Dorsolateral prefrontal cortex (tissue), 122 donors: ENCODE measurements at places on chromosomes 6 and 20.

- no peak for DNase-seq
Observed at GRCh38 chr6:68046302-68046701, 588.8 kb upstream of the ADGRB3 start.

- DNase-seq: no peak
Observed at GRCh38 chr6:138896104-138896756, 91.8 kb downstream of the REPS1 start.

GRCh38 chr20:33444797-33445560 is 1.4 kb upstream of the SNTA1 start:
- DNase-seq: no peak

- no peak for DNase-seq
Observed at GRCh38 chr20:57065646-57066045, 200.8 kb downstream of the BMP7 start.

DNA sequence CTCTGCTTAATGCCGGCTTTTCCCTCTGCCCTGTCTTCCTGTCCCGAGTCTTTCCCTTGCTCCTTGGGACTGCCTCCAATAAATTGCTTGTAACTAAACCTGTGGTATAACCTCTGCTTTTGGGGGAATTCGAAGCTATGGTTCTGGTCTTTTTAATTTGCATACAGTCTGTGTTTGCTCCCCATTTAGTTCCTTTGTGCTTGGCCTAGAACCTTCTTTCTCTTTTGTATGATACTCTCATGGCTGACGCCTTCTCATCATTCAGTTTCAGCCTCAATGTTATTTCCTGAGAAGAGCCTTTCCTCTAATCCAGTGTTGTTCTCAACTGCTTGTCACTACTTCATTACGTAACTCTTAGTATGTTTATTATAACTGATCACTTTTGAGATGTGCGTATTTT is 248.0 kb downstream of the PHF3 start:
- no peak for DNase-seq

GRCh38 chr6:18477301-18477941 is 90.3 kb downstream of the RNF144B start:
- no peak for DNase-seq

DNA sequence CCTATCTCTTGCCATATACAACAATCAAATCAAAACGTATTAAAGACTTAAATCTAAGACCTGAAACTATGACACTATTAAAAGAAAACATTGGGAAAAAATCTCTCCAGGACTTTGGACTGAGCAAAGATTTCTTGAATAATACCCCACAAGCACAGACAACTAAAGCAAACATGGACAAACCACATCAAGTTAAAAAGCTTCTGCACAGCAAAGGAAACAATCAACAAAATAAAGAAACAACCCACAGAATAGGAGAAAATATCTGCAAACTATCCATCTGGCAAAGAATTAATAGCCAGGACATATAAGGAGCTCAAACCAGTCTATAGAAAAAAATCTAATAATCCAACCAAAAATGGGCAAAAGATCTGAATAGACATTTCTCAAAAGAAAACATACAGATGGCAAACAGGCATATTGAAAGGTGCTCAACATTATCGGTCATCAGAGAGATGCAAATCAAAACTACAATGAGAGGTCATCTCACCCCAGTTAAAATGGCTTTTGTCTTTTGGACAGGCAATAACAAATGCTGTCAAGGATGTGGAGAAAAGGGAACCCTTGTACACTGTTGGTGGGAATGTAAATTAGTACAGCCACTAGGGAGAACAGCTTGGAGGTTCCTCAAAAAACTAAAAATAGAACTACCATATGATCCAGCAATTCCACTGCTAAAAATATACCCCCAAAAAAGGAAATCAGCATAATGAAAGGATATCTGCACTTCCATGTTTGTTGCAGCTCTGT is 76.2 kb downstream of the SNX5 start:
- DNase-seq: no peak

DNA sequence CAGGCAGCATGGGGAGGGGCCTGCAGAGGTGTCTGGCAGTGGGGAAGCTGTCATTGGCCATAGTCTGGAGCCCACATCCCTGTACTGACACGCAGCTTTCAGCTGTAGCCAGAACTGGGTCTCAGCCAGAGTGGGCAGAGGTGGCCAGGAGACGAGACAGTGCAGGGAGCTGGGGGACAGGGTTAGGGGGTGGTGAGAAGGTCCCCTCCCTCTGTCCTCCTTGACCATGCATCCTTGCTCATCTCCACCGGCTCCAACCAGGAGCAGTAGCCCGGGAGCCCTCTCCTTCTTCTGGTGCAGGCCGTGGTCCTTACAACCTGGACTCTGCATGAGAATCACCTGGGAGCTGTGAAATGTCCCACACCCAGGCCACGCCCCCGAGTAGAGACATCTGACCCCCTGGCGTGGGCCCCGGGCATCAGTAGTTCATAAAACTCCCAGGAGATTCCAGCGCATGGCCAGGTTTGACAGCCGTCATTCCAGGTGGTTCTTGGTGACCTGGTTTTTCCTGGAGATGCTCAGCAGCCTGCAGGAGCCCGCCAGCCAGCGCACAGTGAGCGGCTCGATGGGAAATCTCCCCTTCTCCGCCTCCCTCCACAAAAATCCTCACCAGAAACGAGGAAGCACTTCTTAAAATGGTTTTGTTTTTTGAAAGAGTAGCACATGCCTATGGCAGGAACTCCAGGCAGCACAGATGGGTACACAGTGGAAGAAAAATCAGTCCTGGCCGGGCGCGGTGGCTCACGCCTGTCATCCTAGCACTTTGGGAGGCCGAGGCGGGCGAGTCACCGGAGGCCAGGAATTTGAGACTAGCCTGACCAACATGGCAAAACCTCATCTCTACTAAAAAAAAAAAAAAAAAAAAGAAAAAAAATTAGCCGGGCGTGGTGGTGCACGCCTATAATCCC is 56.2 kb downstream of the ADNP start:
- DNase-seq: peak; percentile 31

DNA sequence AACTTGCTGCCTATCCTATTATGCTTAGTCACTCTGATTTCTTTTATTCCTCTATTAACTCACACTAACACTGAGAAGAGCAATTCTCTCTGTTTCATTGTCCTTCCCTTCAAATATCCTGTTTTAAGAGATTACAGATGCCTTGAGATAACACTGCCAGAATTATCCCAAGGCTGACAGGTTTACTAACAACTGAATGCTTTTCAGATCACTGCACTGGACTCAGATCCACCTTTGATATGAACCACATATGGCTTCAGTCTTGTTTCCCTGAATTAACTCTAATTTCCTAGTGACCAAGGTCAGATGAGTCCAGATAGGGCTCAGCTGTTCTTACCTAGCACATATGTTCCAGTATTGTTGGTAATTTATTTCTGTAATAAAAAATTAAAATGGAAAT is 633.1 kb downstream of the GRIK2 start:
- DNase-seq: no peak

- DNase-seq: no peak
Observed at GRCh38 chr6:53979468-53980067, 131.7 kb upstream of the MLIP start.

GRCh38 chr20:47417245-47418068 is 61.0 kb upstream of the ZMYND8 start:
- DNase-seq: no peak

DNA sequence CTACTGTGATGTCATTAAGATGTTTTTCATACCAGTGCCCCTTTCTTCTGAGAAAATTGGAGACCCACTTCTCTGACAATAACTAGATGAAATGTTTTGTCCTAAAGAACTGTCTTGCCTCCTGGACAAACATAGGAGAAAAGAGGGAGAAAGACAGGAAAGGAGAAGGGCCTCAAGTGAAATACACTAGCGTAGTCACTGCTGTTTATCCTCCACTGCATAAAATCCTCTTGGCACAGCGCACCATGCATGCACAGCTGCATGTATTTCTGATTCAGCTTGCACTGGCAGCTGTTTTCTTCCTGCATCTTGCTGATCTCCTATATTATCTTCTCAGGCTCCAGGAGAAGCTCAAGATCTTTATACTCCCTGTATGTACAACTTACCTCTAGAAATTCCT is 158.0 kb upstream of the BMP5 start:
- no peak for DNase-seq

DNA sequence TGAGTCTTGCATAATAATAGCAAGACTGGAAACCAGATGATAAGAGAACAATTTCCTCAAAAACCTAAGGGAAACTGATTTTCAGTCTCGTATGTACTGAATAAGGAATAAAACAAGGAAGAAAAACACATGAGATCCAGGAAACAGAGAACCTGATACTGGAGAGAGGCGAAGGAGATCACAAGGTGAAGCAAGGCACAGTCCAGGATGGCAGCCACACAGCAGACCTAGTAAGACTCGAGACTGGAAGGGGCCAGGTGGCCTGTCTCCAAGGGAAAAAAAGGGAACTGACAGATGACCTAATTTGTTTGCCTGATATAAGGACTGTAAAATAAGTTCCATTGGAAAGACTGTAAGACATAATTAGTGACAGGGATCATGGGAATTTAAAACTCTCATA is 71.1 kb downstream of the TASP1 start:
- DNase-seq: no peak

DNA sequence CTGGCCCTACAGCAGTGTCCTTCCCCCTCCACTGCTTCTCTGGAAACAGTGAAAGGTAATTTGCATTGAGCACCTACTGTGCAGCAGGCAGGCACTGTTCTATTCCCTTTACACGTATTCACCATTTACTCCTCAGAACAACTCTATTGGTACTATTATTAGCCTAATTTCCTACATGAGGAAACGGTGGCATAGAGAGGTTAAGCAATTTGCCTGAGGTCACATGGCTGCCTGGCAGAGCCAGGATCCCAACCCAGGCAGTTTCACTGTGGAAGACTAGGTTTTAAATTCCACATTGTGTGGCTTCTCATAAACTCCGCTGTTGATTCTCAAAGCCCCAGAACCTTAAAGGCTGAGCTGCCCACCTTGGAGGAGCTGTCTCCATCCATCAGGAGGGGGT is 72.7 kb downstream of the CLIC5 start:
- DNase-seq: no peak

GRCh38 chr6:140346428-140346827 is 972.0 kb upstream of the CITED2 start:
- DNase-seq: no peak

DNA sequence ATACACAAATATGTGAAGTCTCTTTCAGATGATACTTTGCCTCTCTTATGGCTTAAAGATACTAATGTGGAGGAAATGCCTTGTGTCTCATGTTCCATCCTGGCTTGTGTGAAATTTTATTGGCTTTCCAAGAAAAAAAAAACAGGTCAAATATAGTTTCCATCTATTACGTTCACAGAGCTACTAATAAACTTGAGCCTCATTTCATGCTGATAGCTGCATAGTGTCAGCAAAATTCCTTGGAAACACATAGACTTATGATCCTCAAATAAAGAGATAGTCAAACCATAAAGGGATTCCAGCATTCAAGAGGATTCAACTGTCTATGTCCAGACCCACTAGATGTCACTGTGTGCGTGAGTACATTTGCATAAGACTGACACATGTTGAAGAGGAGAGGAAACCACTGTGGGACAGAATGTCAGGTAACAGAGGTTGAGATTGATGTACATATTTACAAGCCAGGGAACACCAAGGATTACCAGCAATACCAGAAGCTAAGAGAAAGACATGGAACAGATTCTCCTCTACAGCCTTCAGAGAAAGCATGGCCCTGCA is 266.6 kb downstream of the COL12A1 start:
- DNase-seq: no peak

GRCh38 chr6:52576054-52576391 is 837 bp downstream of the TRAM2 start:
- DNase-seq: no peak

DNA sequence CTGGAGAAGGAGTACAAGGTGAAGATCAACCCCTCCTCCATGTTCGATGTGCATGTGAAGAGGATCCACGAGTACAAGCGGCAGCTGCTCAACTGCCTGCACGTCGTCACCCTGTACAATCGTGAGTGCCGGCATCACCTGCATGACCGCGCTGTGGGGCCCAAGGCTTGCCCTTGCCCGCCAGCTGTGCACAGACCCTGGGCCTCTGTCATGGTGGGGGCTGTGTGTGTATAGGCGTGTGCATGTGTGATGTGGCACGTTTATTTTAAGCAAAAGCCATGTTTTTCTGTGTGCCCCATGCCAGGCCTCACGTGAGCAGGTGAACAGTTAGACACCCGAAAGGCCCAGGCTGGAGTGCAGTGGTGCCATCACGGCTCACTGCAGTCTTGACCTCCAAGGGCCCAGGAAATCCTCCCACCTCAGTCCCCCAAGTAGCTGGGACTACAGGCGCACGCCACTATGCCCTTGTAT is 36.3 kb downstream of the PYGB start:
- peak; percentile 27 for DNase-seq

DNA sequence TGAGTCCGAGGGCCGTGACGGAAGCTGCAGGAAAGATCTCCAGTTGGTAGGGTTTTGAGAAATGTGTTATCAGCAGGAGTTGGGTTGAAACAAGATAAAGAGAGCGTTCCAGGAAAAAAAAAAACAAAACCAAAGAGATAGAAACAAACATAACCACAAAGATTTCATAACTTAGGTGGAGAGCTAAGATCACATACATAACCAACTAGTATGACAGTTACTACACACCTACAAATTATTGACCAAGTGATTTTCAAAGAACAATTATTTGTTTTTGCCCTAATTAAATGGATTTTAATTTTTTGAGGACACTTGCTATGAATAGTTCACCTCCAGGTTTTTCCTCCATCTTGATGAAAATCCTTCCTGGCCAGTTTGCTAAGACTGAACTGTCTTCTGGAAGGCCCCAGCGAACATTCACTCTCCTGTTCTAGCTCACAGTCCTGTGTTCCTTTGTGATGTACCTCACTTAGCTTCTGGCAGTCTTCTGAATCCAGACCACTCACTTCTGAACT is 69.4 kb downstream of the SNX9 start:
- DNase-seq: no peak

DNA sequence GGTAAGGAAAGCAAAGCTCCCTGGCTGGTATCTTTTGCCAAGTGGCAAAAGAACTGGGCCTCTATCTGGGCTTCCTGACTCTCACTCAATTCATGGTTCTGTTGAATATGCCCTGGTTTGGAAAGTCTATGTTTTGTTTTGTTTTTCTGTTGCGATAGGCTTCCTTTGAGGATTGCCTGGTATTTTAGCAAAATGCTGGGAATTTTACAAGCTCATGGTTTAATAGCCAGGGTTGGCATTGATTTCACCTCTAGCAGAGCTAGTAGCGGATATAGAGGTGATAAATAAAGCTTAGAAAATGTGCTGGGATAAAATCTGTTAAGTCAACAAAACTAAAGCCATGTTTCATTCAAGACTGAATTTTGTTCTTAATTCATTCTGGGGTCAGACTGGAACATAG is 109.9 kb downstream of the RNF144B start:
- DNase-seq: no peak

- no peak for DNase-seq
Observed at GRCh38 chr6:166312832-166313231, 4.6 kb upstream of the PRR18 start.
